ENCODE measurements at places on chromosomes 2 and 18.

- no peak for DNase-seq
These were observed 251.3 kb downstream of the ANAPC1 start for GRCh38 chr2:111632661-111633060.

- no peak for DNase-seq
These were observed 16.1 kb upstream of the GNAL start for GRCh38 chr18:11672846-11673454.

GRCh38 chr2:239971115-239971514 is 54.0 kb downstream of the NDUFA10 start:
- DNase-seq = no peak

DNA sequence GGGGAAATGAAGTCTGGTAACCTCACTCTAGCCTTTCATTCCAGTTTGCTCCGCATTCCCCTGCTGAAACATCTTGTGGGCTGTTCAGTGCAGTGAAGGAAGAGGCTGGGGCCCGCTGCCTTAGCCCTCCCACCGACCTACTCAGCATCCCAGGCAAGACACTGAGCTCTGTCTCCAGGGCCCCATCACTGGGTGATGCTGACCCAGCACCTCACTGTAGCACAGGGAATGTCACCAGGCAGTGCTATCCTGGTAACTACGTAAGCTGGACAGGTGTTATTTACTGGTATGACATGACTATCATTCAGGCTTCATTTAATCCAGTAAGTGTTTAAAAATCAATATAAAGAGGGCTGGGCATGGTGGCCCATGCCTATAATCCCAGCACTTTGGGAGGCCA is 101.0 kb upstream of the NFU1 start:
- no peak for DNase-seq

- no peak for DNase-seq
These were observed 31.0 kb downstream of the ANKRD29 start for GRCh38 chr18:23631746-23632145.
